ENCODE measurements at places on chromosomes 1 and 21.

DNA sequence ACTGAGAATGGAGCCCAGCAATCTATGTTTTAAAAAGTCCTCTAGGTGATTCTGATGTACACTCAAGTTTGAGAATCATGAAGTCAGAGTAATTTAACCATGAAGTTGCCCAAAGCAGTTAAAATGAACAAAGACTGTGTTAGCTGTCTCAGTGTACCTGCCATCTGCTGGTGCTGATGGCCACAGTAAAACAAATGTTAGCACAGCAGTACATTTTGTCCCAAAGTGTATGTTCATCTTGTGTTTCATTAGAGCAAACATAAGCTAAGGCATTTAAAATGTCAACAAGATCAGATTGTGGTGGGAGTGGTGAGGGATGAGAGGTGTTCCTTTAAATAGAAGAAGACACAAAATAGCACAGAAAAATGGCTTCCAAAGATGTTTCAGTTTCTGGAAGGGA is 31.1 kb downstream of the FYB2 start:
- no peak for DNase-seq

- no peak for DNase-seq
These were observed 51.5 kb upstream of the TNFSF4 start for GRCh38 chr1:173258479-173259264.

GRCh38 chr1:227805606-227806197 is 9.8 kb upstream of the PRSS38 start:
- DNase-seq: no peak

GRCh38 chr1:164587617-164588501 is 28.9 kb downstream of the PBX1 start:
- peak; percentile 35 for DNase-seq

GRCh38 chr1:109784551-109785252 is 21.0 kb upstream of the EPS8L3 start:
- DNase-seq: no peak

- DNase-seq: peak; percentile 15
These were observed 213.2 kb downstream of the TNR start for GRCh38 chr1:175530183-175530582.

GRCh38 chr1:219126377-219126776 is 47.3 kb upstream of the LYPLAL1 start:
- no peak for DNase-seq
